ENCODE measurements at places on chromosomes 4 and X.

GRCh38 chrX:51047950-51048349 lies 137.4 kb downstream of the BMP15 start:
- DNase-seq, result no peak

- DNase-seq, result no peak
Measured at GRCh38 chrX:14926471-14926870, 53.2 kb downstream of the MOSPD2 start.

- no peak for DNase-seq
Measured at GRCh38 chr4:84708406-84709135, 125.6 kb downstream of the CDS1 start.

DNA sequence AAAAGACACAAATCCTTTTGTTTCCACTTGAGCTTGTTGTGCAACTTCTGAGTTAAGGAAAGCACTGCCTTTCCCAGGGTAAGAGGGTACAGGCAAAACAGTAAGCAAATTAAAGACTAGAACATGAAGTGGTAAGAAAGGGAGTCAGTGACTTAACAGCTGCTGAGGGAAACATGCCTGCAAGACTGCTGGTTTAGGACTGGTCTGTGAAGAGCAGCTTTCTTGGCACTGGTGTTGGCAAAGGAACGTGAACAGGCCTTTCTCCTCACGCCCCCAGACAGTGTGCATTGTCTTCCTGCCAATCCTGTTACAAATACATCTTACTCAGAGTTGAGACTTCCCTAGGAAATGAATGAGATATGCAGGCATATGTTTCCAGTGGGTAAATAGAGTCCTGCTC lies 2.6 kb downstream of the LHFPL1 start:
- DNase-seq, result no peak

DNA sequence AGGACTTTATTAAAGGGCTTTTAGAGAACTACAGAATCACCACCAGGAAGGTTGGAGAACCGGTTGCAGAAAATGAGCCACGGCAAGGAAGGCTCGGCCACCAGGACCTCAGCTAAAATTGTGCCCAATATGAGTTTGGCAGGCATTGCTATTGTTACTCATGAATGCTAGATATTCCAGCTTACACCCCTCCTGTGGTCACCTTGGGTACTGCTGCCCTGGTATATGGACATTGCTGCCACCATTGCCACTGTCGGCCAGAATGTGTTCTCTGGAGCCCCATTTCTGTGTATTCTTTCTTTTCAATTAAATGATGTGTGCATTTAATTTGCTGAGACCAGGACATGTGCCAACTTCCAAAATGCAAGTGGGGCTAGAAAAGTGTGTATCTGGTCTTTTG lies 626.7 kb upstream of the BOD1L1 start:
- no peak for DNase-seq
